Endodermal cell (in vitro differentiated cells): ENCODE measurements at places on chromosomes 16 and 17. TPM values are rescaled to one million over a fixed set of nuclear protein-coding genes. Genes with fewer than 3 reads are reported as not detected.
A peak's percentile ranks its signal among the peaks of the same experiment; 100 is the strongest.

- H3K27me3 ChIP-seq, result no peaks in the 10 kb centered on the region
- DNase-seq, result no peak
- H3K4me3 ChIP-seq, result no peak overlapping the region
- no peak overlapping the region for H3K27ac ChIP-seq
- no peaks in the 10 kb centered on the region for H3K36me3 ChIP-seq
Measured at GRCh38 chr17:77332981-77333685, 192.4 kb downstream of the SEC14L1 start.

- no peak for DNase-seq
- H3K4me3 ChIP-seq, result no peak overlapping the region
- no peaks in the 10 kb centered on the region for H3K4me1 ChIP-seq
- no peaks in the 10 kb centered on the region for H3K27me3 ChIP-seq
- H3K27ac ChIP-seq, result no peak overlapping the region
Measured at GRCh38 chr16:77306075-77306474, 106.9 kb downstream of the SYCE1L start.

- no peak overlapping the region for H3K4me3 ChIP-seq
- H3K27me3 ChIP-seq, result peaks cover 16% of the 10 kb centered on the region
- no peak for DNase-seq
- H3K4me1 ChIP-seq, result no peaks in the 10 kb centered on the region
Measured at GRCh38 chr17:1625053-1625452, 3.6 kb downstream of the SLC43A2 start.

DNA sequence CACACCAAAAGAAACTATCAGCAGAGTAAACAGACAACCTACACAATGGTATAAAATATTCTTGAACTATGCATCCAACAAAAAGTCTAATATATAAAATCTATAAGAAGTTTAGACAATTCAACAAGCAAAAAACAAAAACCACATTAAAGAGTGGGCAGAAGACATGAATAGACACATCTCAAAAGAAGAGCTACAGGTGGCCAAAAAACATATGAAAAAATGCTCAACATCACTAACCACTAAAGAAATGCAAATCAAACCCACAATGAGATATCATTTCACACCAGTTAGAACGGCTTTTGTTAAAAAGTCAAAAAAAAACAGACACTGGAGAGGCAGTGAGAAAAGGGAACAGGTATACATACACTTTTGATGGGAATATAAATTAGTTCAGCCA, 348.9 kb upstream of the MAF start:
- no peaks in the 10 kb centered on the region for H3K36me3 ChIP-seq
- peaks cover 32% of the 10 kb centered on the region for H3K27me3 ChIP-seq
- DNase-seq, result no peak
- H3K27ac ChIP-seq, result no peak overlapping the region
- no peak overlapping the region for H3K4me3 ChIP-seq
- peaks cover 7% of the 10 kb centered on the region for H3K4me1 ChIP-seq

- H3K36me3 ChIP-seq, result no peaks in the 10 kb centered on the region
- no peaks in the 10 kb centered on the region for H3K27me3 ChIP-seq
- no peak overlapping the region for H3K4me3 ChIP-seq
- DNase-seq, result peak; percentile 45
Measured at GRCh38 chr17:330993-331701, 21.5 kb downstream of the RPH3AL start.

DNA sequence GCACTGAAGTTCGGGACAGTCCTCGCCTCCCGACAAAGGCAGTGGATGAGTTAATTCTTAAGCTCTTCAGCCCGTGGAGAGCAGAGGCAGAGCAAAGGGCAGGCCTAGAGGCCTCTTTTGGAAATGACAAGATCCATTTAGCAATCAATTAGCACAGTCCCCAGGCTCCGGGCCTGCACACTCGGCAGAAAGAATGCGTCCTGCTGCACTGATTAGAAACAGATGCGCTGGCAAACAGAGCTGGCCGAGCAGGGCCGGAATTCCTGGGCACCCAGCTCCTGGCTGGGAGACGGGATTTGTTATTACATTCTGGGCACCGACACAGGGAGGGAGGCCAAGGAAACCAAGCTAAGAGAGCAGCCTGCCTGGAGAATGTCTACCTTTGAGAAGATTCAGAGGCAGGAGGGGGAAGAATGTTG, 162.9 kb downstream of the COPRS start:
- DNase-seq, result peak; percentile 88
- no peak overlapping the region for H3K27ac ChIP-seq
- peaks cover 7% of the 10 kb centered on the region for H3K4me1 ChIP-seq

DNA sequence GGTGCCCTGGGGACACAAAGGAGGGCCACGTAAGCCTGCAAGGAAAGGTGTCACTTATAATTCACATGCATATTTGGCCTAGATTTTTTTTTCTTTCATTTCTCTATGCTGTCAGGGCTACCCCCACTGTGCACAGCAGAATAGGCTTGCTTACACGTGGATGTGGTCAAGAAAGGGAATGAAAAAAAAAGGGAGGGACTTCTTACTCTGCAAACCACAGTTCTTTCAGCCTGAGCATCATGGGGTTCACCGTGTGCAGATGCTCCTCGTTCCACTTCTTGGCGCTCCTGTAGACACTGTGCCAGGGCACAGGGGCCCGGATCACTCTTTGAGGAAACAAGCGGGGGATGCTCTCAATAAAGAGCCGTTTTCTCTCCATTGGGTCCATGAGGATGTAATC, 16.6 kb downstream of the DNAH3 start:
- H3K4me3 ChIP-seq, result no peak overlapping the region
- no peaks in the 10 kb centered on the region for H3K4me1 ChIP-seq

The TMEM114 gene
- not detected in 3 replicates for total RNA-seq

The QPRT gene
- total RNA-seq, result 101 and 109 TPM in 2 replicates
